ENCODE measurements at places on chromosomes 3 and 15. TPM values are rescaled to one million over a fixed set of nuclear protein-coding genes. Genes with fewer than 3 reads are reported as not detected.

- DNase-seq, result no peak
These were observed 25.0 kb upstream of the KY start for GRCh38 chr3:134675726-134676256.

The CEP97 gene
- 10.5 TPM for total RNA-seq

GRCh38 chr3:139006051-139006716, at the start of gene PRR23A:
TSS of gene PRR23A (minus strand) at chr3:139006268. CDS start at chr3:139006268, 0 bp downstream.
- DNase-seq, result no peak

The CYP11A1 gene
- not detected for total RNA-seq

The LRRC2 gene
- 0.33 TPM for total RNA-seq

GRCh38 chr3:112333381-112334317, 693 bp downstream of the CD200 start:
- no peak for DNase-seq

GRCh38 chr3:87756616-87757015, 302.2 kb downstream of the CGGBP1 start:
- no peak for DNase-seq

The ASB14 gene
- not detected for total RNA-seq
